Mucosa of descending colon (tissue), 3 donors: ENCODE measurements at places on chromosomes 2 and 18.

DNA sequence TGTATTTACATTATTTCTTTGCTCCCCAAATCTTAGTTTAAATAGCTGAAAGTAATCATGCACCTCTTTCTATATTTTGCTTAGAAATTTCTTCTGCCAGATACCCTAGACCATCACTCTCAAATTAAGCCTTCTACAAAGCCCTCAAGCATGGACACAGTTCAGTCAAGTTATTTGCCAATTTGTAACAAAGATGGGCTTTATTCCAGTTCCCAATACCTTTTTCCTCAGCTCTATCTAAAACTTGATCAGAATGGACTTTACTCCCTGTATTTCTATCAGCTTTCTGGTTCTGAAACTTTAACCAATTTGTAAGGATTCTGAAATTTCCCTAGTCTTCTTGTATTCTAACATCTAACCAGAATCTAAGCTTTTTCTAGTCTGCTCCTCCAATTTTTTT, 56.6 kb downstream of the SYT4 start:
- no peak for DNase-seq

DNA sequence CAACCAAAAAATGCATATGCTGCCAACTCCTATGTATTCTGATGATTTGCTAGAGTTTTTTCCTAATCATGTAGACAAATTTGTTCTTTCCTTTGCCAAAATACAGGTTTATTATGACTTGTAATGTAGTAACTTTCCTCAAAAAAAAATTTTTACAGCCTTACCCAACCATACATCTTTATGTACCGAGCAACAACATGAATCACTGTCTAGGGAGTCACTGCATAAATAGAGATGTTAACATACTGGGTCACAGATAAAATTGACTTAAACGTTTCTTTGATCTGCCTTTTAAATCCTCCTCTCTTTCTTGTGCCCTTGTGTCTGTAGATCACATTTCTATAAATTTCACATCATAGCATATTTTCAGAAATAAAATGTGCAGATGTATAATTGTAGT, 143.6 kb downstream of the MBD2 start:
- DNase-seq: no peak

- no peak for DNase-seq
These were observed 97.3 kb downstream of the ARL6IP6 start for GRCh38 chr2:152815634-152816257.

- DNase-seq: no peak
These were observed 25.3 kb downstream of the LCLAT1 start for GRCh38 chr2:30472326-30472725.

DNA sequence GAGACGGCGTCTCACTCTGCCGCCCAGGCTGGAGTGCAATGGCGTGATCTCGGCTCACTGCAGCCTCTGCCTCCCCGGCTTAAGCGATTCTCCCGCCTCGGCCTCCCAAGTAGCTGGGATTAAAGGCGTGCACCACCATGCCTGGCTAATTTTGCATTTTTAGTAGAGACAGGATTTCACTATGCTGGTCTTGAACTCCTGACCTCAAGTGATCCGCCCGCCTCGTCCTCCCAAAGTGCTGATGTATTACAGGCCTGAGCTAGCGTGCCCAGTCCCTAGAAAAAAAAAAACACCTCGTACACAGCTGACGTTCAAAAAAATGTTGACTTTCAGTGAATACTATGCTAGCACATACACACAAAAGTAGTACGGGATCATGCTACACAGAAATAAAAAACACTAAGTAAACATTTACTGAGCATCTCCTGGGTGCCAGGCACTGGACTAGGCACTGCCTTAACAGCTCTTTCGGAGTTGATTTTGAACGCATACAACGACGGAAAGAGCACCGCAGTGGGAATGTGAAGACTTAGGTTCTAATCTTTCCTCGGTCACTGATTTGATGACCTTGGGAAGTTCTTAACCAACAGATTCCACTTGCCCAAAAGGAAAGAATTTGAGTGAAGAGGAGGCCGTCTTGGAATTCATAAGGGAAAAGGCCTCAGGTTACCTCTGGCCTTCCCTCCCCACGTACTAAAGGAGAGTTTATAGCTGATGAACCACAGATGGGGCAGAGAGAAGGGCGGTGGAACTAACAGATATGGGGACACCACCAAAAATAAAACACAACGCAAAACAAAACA, 1.1 kb downstream of the DNAJC27 start:
- DNase-seq: peak; percentile 52

DNA sequence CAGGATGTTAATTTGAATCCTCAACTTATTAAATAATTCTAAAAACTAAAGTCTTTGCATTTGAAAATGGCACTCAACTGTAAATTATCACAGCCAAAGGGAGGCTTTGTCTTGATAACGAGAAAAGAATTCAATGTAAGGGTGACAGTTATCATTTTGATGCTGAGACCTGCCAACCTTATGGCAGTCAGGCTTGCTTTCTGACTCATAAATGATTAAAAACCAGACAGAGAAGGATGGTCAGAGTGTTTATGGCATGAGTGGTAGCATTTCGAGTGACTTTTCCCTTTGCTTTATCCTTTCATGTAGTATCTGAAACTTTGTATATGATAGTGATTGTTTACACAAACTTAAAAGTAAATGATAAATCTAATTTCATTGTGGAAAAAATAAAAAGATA, 53.9 kb upstream of the EPC2 start:
- no peak for DNase-seq

GRCh38 chr18:79982736-79983135, 5.6 kb downstream of the TXNL4A start:
- no peak for DNase-seq

DNA sequence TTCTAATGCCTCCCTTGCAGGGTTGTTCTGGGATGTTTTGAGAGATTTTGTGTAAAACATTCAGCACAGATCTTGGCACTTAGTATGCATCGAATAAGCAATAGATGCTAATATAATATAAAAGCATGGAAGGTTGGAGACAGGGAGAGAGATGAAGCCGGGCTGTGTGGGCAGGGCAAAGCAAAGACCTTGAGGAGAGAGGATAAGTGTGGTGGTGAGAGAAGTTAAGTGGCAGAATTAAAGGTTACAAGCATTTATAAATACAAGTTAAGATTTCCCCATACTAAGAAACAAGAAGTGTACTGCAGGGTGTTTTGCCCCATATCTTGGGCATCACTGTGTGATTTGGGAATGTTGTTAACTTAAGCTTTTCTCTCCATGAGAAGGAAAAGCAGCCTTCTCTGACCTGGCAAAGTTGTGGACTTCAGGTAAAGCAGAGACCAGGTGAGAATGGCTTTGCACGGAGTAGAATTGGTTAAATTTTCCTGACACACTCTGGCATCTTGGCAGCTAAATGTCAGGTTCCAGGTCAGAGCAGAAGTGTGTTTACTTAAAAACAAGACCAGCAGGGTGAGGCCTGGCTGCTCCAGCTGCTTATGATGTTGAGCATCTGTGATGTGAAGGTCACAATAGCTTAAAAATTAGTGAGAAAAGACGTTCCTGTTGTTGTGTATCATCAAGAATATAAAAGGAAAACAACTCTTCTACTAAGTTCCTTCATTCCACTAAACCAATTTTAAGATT, 288.5 kb upstream of the HNMT start:
- DNase-seq: no peak

DNA sequence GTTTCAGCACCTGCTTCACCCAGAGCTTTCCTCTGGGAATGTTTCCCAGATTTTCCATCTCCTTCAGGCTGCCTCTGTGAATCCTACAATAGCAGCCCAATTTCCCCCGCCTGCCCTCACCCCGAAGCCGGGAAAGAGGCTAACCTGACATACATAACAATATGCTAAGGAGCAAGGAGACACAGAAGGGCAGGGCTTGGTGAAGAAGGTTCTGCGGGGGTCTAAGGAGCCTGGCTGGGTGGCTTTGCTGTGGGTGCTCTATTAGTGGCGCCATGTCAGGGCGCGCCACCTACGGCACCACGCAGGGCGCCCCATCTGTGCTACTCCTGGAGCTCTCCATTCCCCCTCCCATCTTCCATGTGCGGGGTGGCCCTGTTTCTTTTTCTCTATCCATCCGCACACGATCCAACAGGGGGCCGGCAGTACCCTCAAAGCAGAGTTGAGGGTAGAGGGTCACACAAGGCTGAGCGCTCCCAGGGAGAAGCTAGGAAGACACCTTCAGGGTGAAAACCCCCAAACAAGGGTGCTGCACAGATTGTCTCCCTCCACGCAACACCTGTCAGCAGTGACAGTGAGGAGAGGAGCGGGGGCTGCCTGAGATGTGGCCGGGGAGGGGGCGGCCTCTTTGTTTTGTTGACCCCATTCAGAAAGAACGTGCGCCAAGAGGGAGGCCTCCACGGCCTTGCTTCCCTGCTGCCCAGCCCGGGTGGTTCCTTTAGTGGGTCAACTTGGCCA, 101.4 kb downstream of the PDCL3 start:
- DNase-seq: no peak

- DNase-seq: no peak
These were observed 944.9 kb downstream of the CNTNAP5 start for GRCh38 chr2:124970030-124970429.

GRCh38 chr2:168208652-168209051, 38.7 kb downstream of the STK39 start:
- no peak for DNase-seq

- no peak for DNase-seq
These were observed 87.3 kb upstream of the TLK1 start for GRCh38 chr2:171247741-171248662.

- no peak for DNase-seq
These were observed 166.7 kb upstream of the ZEB2 start for GRCh38 chr2:144686518-144687215.

- no peak for DNase-seq
These were observed 1.9 kb downstream of the SEMA4C start for GRCh38 chr2:96867756-96868554.

GRCh38 chr2:38889575-38889974, at the start of gene ARHGEF33:
ARHGEF33 (plus strand) TSS chr2:38889875; CDS start chr2:38919448, 29,573 bp downstream.
- no peak for DNase-seq

DNA sequence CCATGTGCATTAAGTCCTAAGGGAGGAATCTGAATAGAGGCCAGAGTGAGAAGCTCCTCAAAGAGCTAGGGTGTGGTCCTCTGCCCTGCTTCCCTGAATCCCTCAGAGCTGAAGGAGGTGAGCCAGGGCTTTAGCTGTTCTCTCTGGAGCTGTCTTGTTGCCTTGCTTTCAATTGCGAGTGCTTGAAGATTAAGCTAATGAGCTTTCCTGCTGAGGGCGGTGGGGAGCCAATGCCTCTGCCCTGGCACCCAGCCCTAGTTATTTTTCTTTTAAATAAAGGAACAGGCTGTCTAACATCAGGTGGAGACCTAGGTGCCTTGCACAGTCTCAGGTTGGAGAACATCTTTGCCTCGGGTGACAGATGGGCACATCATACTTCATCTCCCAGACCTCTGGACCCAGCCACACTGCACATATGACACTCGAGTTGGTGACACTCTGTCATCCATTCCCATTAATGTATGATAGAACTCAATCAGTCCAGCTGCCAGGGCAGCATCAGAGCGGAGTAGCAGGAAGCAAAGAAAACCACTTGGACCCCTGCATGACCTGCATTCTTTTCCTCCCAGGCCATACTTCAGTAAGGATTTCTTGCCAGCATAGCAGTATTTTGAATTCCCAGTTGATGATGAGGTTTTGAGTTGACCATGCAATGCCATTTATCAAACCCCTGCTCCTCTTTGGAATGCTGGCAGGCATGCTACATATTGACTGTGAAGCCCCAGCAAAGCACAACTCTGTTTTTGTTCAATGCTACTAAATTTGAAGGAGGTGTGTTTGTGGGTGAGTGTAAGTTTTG, 292.7 kb downstream of the RNF144A start:
- no peak for DNase-seq

DNA sequence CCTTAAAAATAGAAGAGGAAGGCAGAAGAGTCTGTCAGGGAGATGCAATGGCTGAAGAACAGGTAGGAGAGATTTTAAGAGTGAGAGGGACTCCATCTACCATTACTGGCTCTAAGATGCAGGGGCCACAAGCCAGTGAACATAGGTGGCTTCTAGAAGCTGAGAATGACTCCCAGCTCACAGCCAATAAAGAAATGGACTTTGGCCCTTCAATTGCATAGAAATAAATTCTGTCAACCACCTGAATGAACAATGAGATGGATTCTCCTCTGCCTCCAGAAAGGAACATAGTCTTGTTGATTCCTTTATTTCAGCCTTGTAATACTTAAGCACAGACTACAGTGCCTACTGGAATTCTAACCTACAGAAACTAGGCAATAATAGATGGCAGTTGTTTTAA, 603.3 kb upstream of the NXPH2 start:
- no peak for DNase-seq

DNA sequence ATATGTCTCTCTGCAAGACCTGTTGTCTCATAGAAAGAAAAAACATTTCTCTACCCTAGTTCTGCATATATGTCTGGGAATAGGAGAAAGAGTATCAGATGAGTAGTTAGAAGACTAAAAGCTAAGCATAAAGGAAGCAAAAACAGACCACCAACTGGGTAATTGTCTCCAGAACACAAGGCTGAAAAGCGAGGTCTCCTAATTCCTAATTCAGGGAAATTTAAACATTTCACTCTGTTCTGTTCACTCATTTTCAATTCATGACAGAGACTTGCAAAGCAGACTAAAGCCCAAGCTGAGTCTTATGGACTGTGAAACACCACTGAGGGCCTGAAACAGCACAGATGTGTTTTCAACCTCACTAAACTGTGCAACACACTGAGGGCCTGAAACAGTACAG, 224.4 kb upstream of the TMEM200C start:
- no peak for DNase-seq

GRCh38 chr2:237182422-237183123, 96.9 kb downstream of the COPS8 start:
- DNase-seq: no peak

DNA sequence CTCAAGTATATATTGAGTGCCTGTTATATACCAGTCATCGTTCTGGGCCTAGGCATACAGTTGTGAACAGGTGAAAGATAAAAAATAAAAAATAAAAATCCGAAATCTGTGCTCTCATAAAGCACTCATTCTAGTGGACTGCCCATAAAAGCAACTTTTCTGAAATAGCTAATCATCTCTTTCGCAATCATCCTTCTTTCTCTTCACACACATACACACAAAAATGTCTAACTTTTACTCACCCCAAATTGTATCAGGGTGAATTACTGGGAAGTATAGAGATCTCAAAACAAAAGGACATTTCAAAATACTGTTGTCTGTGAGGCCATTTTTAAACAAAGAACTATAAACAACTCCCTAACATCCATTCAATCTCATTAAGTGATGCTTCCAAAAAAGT, 29.6 kb upstream of the ORC2 start:
- no peak for DNase-seq

- DNase-seq: peak; percentile 35
These were observed 724 bp downstream of the NMS start for GRCh38 chr2:100470898-100471514.

GRCh38 chr2:38498045-38498481, 104.7 kb downstream of the HNRNPLL start:
- DNase-seq: no peak

DNA sequence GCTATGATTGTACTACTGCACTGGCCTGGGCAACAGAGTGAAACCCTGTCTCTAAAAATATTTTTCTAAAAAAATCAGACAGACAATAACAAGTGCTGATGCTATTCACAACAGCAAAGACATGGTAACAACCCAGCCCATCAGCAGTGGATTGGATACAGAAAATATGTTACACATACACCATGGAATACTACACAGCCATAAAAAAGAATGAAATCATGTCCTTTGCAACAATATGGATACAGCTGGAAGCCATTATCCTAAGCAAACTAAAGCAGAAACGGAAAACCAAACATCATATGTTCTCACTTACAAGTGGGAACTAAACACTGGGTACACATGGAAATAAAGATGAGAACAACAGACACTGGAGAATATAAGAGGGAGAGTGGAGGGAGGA, 19.9 kb downstream of the FAM161A start:
- no peak for DNase-seq

GRCh38 chr18:49910986-49911385, 97.7 kb upstream of the ACAA2 start:
- no peak for DNase-seq
